GM12878 (cell line): ENCODE measurements at places on chromosomes 5 and 9.
A peak's percentile ranks its signal among the peaks of the same experiment; 100 is the strongest.

DNA sequence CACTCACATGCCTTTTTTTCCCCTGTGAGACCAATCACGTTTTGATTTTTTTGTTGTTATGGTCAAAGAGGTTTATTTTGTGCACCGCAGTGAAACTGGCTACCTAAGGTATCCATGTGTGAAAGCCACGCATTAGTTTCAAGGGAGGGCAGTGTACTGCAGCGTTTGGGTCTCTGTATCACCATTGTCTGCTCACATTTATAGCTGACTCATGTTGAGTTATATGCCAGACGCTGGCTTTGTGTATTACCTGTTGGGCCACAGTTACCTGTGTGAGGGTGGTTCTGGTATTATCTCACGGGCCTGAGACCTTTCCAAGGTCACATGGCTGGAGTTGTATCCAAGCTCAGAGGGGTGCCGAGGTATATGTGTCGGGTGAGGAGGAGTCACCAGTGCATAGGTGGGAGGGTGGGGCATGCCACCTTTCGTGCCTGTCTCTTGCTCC is 75.8 kb downstream of the ARHGAP26 start:
- 0 out of 2 replicates have a peak overlapping the region, but pooled peaks have one; percentile 53 for H3K27ac ChIP-seq
- H3K4me3 ChIP-seq: no peak overlapping the region
- DNase-seq: no peak
- peaks cover 18% of the 10 kb centered on the region for H3K4me1 ChIP-seq
- no peaks in the 10 kb centered on the region for H3K36me3 ChIP-seq
- H3K27me3 ChIP-seq: no peaks in the 10 kb centered on the region

GRCh38 chr5:57452885-57453284 is 29.7 kb downstream of the ACTBL2 start:
- no peaks in the 10 kb centered on the region for H3K36me3 ChIP-seq
- DNase-seq: no peak
- no peaks in the 10 kb centered on the region for H3K27me3 ChIP-seq
- no peak overlapping the region for H3K27ac ChIP-seq

GRCh38 chr9:133529457-133529856 is 4.7 kb upstream of the MYMK start:
- peaks cover 10% of the 10 kb centered on the region for H3K27me3 ChIP-seq
- no peak for DNase-seq
- H3K36me3 ChIP-seq: no peaks in the 10 kb centered on the region
- H3K27ac ChIP-seq: no peak overlapping the region

GRCh38 chr9:112038017-112038408 is 137.1 kb downstream of the SUSD1 start:
- peaks cover 57% of the 10 kb centered on the region for H3K4me1 ChIP-seq
- no peak overlapping the region for H3K4me3 ChIP-seq
- DNase-seq: no peak
- no peaks in the 10 kb centered on the region for H3K36me3 ChIP-seq

- peaks cover 5% of the 10 kb centered on the region; the same call in 1 of the 2 replicates for H3K27me3 ChIP-seq
- H3K27ac ChIP-seq: no peak overlapping the region
- no peaks in the 10 kb centered on the region for H3K4me1 ChIP-seq
- H3K4me3 ChIP-seq: no peak overlapping the region
- H3K36me3 ChIP-seq: no peaks in the 10 kb centered on the region
Measured at GRCh38 chr9:114280636-114281472, 42.0 kb upstream of the ORM1 start.

GRCh38 chr5:14177634-14178033 is 34.5 kb downstream of the TRIO start:
- H3K4me3 ChIP-seq: no peak overlapping the region
- no peak for DNase-seq
- H3K27me3 ChIP-seq: no peaks in the 10 kb centered on the region
- H3K27ac ChIP-seq: peak overlapping the region; percentile 55

GRCh38 chr5:160311491-160312133 is 752 bp downstream of the CCNJL start:
- H3K4me1 ChIP-seq: no peaks in the 10 kb centered on the region
- no peak overlapping the region for H3K27ac ChIP-seq
- no peak for DNase-seq
- peak overlapping the region; percentile 61 for H3K4me3 ChIP-seq
- H3K36me3 ChIP-seq: no peaks in the 10 kb centered on the region
- H3K27me3 ChIP-seq: peaks cover 16% of the 10 kb centered on the region

- H3K4me1 ChIP-seq: no peaks in the 10 kb centered on the region
- DNase-seq: no peak
- H3K36me3 ChIP-seq: no peaks in the 10 kb centered on the region
- H3K27me3 ChIP-seq: no peaks in the 10 kb centered on the region
- no peak overlapping the region for H3K4me3 ChIP-seq
Measured at GRCh38 chr5:107272954-107273353, 397.8 kb downstream of the EFNA5 start.

DNA sequence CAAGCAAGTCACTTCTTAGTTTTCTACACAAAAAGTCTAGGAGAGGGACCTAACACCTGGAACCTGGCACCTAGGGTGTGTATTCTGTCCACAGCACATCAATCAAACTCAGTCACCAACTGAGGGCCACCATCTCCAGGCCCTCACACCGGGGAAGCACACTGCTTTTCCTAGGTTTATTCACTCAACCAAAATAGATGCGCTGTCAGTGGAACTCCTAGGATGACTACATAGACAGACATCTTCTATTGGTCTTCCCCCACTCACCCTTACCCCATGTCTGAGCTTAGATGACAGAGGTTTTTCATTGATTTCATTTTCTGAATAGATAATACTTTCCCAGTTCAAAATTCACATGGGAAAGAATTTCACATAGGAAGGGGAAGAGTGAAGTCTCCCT is 59.2 kb downstream of the RNF130 start:
- no peaks in the 10 kb centered on the region for H3K36me3 ChIP-seq
- H3K27ac ChIP-seq: no peak overlapping the region
- no peak overlapping the region for H3K4me3 ChIP-seq
- DNase-seq: no peak

GRCh38 chr5:142827934-142828576 is 57.9 kb downstream of the ARHGAP26 start:
- no peaks in the 10 kb centered on the region for H3K36me3 ChIP-seq
- no peaks in the 10 kb centered on the region for H3K27me3 ChIP-seq
- H3K4me1 ChIP-seq: peaks cover 6% of the 10 kb centered on the region; the same call in 1 of the 2 replicates
- H3K27ac ChIP-seq: no peak overlapping the region
- H3K4me3 ChIP-seq: no peak overlapping the region

- no peak overlapping the region for H3K4me3 ChIP-seq
- peaks cover 1% of the 10 kb centered on the region; the same call in 1 of the 2 replicates for H3K27me3 ChIP-seq
- DNase-seq: no peak
- no peaks in the 10 kb centered on the region for H3K36me3 ChIP-seq
- no peak overlapping the region for H3K27ac ChIP-seq
- H3K4me1 ChIP-seq: no peaks in the 10 kb centered on the region
Measured at GRCh38 chr5:59275510-59276324, 617.8 kb downstream of the PDE4D start.

DNA sequence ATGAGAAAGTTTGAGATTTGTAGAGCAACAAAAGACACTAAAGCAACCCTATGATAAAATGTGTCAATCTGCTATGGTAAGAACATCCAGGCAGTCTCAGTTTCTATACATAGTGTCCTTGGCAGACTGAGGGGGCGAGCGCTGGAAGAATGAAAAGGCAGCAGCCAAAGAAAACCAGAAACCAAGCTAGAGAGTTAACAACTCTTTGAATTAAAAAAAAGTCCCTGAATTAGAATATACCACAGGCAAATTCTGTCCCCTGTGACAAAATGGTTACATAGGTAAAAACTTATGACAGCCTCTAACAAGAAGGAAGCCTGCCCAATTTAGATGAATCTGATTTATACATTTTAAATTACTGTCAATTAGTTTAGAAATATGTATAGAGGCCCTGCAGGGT is 106.7 kb downstream of the OXCT1 start:
- no peak overlapping the region for H3K4me3 ChIP-seq
- H3K4me1 ChIP-seq: peaks cover 21% of the 10 kb centered on the region
- H3K36me3 ChIP-seq: peaks cover 2% of the 10 kb centered on the region; the same call in 1 of the 2 replicates
- no peaks in the 10 kb centered on the region for H3K27me3 ChIP-seq
- no peak for DNase-seq
- H3K27ac ChIP-seq: peak overlapping the region; percentile 38

DNA sequence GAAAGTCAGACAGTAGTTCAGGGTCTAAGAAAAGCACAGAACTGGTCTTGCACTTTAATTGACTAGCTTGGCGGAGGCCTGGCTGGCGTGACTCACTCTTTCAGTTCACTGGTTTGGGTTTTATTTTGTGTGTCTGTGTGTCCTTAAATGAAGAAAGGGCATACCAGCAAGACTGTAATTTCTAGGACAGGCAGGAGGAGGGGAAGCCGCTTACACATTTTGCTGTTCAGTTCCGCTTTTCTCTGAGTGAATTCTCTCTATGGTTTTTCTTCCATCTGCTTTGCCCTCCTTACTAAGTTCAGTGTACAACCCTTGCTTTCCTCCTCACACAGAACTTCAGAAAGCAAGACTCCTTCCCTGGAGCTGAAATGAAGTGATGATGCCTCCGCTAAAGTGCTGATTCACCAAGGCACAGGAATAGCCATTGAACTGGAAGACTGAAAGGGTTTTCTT is 150.8 kb downstream of the MEF2C start:
- no peaks in the 10 kb centered on the region for H3K27me3 ChIP-seq
- peaks cover 57% of the 10 kb centered on the region for H3K4me1 ChIP-seq
- DNase-seq: peak; percentile 94
- H3K4me3 ChIP-seq: peak overlapping the region; percentile 35
